ENCODE measurements at places on chromosomes 2 and 18. TPM values are rescaled to one million over a fixed set of nuclear protein-coding genes. Genes with fewer than 3 reads are reported as not detected.

The AQP12A gene
- total RNA-seq = not detected

The CROCC2 gene
- not detected for total RNA-seq

The AGBL5 gene
- 20.1 TPM for total RNA-seq

The STARD6 gene
- total RNA-seq = not detected

The KCNIP3 gene
- 20.8 TPM for total RNA-seq

The ORC2 gene
- 21.6 TPM for total RNA-seq

The APOB gene
- total RNA-seq = 1.1 TPM

The IDH1 gene
- total RNA-seq = 109 TPM

The TMEM178A gene
- 26.8 TPM for total RNA-seq

The PIKFYVE gene
- total RNA-seq = 39.3 TPM

The FNDC4 gene
- total RNA-seq = 24.9 TPM

The PLGLB2 gene
- 7.3 TPM for total RNA-seq

The RAPGEF4 gene
- 45.1 TPM for total RNA-seq

The HNMT gene
- total RNA-seq = 23.3 TPM

The C1GALT1C1L gene
- 0.27 TPM for total RNA-seq

The IL36G gene
- total RNA-seq = not detected

The TBR1 gene
- total RNA-seq = 0.64 TPM

The SERPINB12 gene
- not detected for total RNA-seq

The AMMECR1L gene
- total RNA-seq = 12.9 TPM

The CCDC141 gene
- total RNA-seq = 2.6 TPM

The SKA1 gene
- total RNA-seq = 5.3 TPM

The LTBP1 gene
- total RNA-seq = 8.6 TPM

The LHCGR gene
- total RNA-seq = 1.5 TPM

The TXNDC9 gene
- 36.0 TPM for total RNA-seq

The DYNAP gene
- not detected for total RNA-seq

The SP5 gene
- total RNA-seq = 17.5 TPM

The ROCK1 gene
- 73.0 TPM for total RNA-seq

The TUBB8B gene
- total RNA-seq = not detected

The PSME4 gene
- 48.5 TPM for total RNA-seq

The MC5R gene
- total RNA-seq = 3.4 TPM

The KCNS3 gene
- total RNA-seq = 4.6 TPM

The ACKR3 gene
- 10.3 TPM for total RNA-seq

The EMX1 gene
- total RNA-seq = not detected

The CAPN14 gene
- total RNA-seq = 2.8 TPM

The PROKR1 gene
- 2.7 TPM for total RNA-seq

The GCG gene
- not detected for total RNA-seq

The SLC5A7 gene
- 3.1 TPM for total RNA-seq

The FAM124B gene
- total RNA-seq = 5.2 TPM

The ADGRF3 gene
- 0.18 TPM for total RNA-seq

The CELF4 gene
- total RNA-seq = 62.9 TPM

The EGR4 gene
- 0.09 TPM for total RNA-seq

The ACADL gene
- 4.7 TPM for total RNA-seq

The IL1RL1 gene
- total RNA-seq = 0.27 TPM

The CYRIA gene
- total RNA-seq = 28.2 TPM

The CKAP2L gene
- total RNA-seq = 7.0 TPM

The MPP4 gene
- 0.45 TPM for total RNA-seq

The SLC1A4 gene
- total RNA-seq = 44.3 TPM

The CYTIP gene
- total RNA-seq = 0.27 TPM

The TMEFF2 gene
- 88.4 TPM for total RNA-seq

Measured in cerebellum (tissue), 4 donors.